ENCODE measurements at places on chromosomes 4 and X.

DNA sequence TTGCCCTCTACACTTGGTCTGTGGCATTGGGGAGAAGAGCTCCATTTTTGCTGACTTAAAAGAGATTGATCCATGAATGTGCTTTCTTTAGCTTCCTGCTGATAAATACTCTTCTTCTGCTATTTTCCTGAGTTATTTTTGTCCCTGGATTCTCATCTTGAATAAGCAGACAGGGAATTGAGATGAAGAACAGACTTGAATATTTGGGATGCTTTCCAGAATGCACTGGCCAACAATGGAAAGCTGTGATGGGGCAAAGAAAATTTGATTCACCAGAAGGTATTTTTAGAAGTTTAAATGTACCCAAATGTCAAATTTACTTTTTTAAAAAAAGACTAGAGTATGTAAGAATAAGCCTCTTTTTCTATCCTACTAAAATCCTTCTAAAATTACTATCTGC, 309.9 kb upstream of the PPP1R2C start:
- DNase-seq, result no peak

GRCh38 chr4:48295116-48295515, 25.5 kb upstream of the TEC start:
- DNase-seq, result no peak

DNA sequence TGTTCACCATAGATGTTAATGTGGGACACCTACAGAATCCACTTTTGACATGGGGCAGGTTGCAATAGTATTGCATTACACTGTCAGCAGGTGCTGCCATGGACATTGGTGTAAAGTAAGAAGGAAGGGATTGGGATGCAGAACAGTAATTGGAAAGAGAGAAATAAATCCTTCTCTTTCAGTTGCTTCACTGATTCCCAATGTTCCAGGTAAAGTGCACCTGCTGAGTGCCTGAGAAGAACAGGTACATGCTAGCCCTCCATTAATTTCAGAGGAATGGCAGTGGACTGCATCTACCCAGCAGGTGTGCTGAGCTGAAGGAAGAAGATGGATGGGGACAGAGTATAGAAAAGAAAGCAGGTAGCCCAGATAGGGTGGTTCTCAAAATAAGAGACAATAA, 248.5 kb downstream of the TENM3 start:
- no peak for DNase-seq

DNA sequence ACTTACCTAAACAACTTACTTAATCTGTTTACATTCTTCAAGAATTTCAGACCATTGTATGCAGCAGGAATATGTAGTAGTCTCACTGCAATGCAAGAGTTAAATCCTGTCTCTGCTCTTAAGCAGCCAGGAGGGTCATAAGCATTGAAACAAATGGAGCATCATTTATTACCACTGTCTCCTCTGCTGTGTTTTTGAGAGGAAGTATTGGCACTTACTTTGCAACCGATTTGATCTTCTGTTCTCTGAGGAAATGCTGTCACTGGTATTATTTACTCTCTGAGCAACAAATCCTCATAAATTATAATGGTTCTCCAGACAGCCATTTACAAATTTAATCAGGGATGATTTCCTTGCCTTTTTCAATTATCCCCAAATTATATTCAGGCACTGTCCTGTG, 1367.1 kb downstream of the STIM2 start:
- no peak for DNase-seq

DNA sequence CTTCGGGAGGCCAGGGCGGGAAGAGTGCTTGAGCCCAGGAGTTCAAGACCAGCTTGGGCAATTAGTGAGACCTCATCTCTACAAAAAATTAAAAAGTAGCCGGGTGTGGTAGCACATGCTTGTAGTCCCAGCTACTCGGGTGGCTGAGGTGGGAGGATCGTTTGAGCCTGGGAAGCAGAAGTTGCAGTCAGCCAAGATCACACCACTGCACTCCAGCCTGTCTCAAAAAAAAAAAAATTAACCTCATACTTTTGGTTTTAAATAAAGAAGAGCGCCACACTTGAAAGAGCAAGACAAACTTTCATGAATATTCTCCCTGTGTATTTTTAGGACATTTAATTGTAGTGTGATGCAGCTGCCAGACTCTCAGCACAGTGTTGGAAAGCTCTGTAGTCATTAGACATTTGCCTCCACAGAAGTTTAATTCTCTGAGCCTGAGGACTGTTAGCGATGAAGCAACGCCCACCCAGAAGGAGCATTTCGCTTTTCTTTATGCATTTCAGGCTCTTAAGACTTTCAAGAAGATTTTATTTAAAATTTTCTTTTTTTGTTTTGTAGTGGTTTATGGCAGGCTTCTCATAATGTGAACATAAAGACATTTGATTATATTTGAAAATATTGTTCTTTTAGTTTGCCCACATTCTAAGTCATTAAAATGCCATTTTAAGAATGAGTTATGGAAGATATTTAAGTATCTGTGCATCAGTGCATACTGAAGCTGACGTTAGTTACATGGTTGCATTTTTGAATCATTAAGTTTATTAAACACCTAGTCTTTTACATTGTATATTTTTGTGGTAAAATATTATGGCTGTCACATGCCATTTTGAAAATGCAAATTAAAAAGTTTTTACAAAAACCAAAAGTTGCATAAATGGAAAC, 45.8 kb downstream of the DCLK2 start:
- no peak for DNase-seq

DNA sequence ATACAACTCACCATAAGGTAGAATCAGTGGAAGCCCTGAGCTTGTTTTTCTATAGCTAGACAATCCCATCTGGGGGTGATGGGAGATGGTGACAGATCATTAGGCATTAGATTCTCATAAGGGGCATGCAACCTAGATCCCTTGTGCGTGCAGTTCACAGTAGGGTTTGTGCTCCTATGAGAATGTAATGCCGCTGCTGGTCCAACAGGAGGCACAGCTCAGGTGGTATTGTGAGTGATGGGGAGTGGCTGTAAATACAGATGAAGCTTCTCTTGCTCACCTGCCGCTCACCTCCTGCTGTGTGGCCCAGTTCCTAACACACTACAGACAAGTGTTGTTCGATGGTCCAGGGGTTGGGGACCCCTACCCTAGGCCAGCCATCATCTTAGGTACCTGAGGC, 5.9 kb upstream of the GATB start:
- DNase-seq, result no peak

- DNase-seq, result no peak
Measured at GRCh38 chrX:96591421-96591820, 93.2 kb upstream of the DIAPH2 start.

- DNase-seq, result peak; percentile 17
Measured at GRCh38 chr4:152630324-152630723, 49.5 kb downstream of the TMEM154 start.

DNA sequence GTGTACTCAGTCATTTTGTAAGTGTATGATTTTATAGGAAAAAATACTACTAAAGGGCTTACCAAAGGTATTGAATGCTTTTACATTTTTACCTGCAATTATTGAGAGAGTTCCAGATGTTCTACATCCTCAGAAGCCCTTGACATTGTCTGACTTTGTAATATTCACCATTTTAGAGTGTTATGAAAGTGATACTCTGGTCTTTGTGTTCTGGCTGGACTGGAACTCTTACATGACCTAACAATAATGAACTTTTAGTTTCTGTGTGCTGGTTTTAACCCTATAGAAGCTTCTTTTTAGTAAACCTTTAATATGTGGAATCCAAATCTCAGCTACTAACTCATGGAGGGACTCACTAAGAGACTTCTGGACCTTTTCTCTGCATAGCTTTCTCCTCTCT, 478.8 kb upstream of the SPANXN1 start:
- no peak for DNase-seq

GRCh38 chr4:152107736-152108500, 347.1 kb upstream of the GATB start:
- DNase-seq, result no peak

- DNase-seq, result no peak
Measured at GRCh38 chrX:39150220-39150619, 349.0 kb downstream of the MID1IP1 start.

DNA sequence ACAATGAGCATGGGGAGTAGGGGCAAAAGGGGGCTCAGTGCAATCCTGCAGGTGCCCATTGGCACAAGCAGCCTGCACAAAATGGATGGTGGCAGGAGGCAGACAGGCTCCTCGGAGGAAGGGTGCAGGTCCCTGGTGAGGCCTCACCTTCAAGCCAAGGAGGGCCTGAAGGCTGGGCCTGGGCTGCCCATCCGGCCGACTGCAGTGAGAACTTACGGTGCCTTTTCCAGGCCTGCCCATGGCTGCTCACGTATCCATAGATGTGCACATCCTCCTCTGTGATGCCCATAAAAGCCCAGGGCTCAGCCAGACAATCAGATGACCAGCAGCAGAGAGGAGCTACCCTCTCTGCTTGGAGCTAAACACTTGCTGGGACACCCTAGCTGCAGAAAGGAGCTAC, 1089.8 kb downstream of the PCDH18 start:
- DNase-seq, result no peak

GRCh38 chrX:42751573-42751972, 26.4 kb downstream of the PPP1R2C start:
- DNase-seq, result no peak

DNA sequence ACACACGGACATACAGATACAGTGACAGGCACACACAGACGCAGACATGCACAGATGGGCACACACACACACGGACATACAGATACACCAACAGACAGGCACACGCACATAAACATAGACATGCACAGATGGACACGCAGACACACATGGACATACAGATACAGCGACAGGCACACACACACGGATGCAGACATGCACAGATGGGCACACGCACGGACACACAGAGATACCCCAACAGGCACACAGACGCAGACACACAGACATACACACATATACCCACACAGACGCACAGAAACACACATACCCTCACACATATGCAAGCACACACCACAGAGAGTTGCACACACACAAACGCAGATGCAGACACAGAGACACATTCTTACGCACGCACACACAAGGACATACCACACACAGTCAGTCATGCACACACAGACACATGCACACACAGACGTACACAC, 24.4 kb upstream of the SLC25A6 start:
- no peak for DNase-seq

DNA sequence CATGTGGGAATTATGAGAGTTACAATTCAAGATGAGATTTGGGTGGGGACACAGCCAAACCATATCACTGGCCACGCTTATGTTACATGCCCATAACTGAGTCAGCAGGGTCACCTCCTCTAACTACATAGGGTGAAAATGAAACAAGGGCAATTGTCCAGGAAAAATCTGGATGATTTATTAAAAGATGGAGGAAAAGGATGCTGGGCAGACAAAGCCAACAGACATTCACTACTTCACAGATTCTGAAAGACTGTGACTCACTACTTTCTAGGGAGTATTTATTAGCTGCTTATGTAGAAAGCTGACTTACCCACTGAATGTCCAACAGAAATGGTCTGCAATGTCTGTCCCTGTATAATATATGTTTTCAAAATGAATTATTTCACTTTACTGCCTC, 72.4 kb downstream of the APBB2 start:
- DNase-seq, result no peak

- DNase-seq, result no peak
Measured at GRCh38 chr4:143360838-143361625, 24.4 kb downstream of the GAB1 start.

DNA sequence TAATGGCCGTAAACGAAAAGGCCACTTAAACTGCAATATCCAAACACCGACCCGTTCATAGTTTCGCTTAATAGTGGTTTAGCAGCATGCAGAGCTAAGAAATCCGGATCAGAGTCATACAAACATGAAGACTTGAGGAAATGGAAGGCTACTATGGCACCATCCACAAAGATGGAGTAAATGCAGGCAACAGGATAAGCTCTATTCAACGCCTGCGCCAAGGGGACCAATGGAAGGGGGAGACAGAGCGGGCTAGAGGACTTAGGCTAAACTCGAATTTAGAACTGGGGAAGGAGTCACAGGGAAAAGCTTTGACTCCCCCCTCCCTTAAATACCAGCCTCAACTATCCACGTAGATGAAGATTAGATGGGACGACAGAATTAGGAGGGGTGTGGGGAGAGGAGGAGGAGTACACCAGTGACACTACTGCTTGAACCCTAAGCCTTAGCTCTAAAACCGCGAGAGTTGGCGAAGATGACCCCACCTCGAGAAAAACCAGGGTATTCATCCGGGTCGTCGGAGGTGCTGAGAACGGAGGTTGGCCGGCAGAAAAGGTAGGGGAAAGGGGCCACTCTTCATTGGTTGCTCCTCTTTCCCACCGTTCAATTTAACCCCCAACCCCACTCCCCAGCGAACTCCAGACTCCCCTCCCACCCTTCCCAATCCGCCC, 3.5 kb downstream of the HUWE1 start:
- DNase-seq, result peak; percentile 68

- DNase-seq, result no peak
Measured at GRCh38 chr4:185600801-185601434, 65.6 kb upstream of the PDLIM3 start.

DNA sequence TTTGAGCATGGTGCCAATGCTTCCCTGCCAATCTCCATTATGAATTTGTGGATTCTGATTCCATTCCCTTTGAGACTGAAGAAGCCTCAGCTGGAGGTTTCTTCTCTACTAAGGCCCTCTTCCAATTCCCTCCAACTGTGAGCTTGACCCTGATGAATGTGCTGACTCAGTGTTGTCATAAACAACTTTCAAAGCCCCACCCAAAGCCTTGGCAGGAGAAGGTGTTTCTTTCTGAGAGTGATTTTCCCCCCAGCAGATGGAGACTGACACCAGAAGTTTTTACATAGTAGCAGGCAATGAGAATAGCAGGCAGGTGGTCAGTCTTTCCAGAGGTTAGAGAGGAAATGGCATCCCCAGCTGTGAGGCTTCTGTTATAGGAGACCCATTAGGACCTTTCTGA, 53.1 kb downstream of the OCRL start:
- no peak for DNase-seq

DNA sequence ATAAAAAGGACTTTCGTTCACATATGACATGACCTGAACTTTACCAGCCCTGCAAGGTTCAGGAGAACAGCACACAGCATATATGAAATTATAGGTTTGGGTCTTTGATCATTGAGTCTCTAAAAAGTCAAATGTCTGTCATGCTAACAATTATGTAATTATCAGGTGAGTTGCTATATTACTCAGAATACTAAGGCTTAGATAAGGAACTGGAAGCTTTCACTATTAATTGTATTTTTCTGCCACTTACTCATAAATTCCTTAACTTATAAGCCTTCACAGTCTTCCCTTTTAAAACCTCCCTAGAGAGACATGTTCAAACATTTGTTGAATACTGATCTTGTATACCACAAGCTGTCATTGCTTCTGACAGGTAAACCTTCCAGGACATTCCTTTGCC, 292.8 kb upstream of the MAGEB2 start:
- no peak for DNase-seq

DNA sequence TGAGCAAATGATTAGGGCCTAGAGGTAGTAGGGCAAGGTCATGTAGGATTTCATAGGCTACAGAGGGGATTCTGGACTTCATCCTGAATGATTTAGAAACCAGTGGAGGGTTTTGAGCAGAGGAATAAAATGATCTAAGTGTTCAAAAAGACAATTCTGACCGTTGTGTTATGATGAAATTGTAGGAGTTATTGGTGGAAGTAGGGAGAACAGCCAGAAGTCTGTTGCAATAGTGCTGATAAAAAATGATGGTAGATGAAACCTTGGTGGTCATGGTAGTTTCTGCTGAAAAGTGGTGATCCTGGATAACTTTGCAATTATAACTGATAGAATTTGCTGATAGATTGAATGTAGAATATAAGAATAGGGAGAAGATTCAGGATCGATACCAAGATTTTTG, 60.2 kb downstream of the MID1IP1 start:
- DNase-seq, result no peak
